AML-193 (cell line): ENCODE measurements at places on chromosomes 12 and 14.

- DNase-seq, result no peak
These were observed 59.3 kb upstream of the SCAF11 start for GRCh38 chr12:46049665-46050064.

DNA sequence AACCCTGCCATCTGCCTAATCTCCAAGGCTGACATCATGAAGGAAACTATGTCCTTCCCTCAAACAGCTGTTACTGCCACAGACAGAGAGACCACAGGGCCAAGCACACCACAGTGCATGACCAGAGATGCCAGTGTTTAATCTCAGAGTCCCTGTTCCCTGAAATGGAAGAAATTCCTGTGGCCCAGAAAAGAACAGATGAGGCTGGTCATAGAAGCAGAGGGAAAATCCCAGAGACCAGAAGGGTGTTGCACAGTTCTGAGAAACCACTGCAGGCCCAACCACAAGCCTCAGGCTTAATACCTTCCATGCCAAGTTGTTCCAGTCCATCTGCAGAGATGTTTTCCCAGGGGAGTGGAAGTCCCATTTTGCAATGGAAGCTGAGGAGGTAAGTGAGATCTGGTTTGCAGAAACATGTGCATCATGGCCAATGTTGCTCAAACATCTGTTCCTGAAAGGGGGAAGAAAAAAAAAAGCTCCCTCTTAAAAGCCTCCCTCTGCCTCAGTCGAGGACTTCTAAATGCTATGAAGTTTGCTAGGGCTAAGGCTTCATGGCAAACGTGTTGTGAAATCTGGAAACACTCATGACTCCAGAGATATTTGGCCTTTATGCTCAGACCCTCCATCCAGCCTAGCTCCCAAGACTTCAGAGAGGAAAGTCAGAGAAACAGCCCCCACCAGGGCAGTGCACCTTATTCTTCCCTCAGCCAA is 98.6 kb downstream of the SCARB1 start:
- no peak for DNase-seq

DNA sequence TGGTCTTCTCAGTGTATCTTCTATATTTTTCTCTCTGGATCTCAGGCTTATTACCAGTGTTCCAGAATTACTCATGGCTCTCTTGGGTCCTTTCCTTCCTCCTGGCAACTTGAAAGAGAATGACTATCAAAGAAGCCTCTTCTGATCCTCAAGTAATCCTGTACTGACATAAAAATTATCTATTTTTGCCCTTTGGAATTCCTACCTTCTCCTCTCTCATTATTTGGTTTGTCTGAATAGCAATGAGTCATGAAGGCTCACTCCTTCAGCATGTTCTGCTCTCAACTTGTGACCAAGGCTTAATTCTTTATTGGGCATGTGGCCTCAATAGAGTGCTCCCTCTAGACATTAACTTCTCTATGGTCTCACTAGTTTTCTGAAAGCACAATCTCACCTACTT is 553.6 kb upstream of the ATP2B1 start:
- no peak for DNase-seq

DNA sequence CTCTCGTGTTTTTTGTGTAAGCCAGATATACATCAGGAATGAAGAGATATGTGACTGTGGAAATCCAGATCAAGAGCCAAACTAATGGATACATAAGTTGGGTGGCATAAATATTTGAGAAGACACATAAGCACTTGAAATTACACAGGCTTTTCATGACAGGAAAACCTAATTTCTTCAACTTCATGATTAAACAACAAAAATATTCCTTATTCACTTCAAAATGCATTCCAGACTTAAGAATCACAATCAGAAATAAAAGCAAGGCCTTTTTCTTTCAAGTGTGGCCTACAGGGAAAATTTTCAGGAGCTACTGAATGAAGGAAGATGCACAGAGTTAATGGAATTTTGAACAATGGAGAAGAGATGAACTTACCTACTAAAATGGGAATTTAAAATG is 515.6 kb downstream of the FOXG1 start:
- DNase-seq, result no peak

GRCh38 chr14:61130512-61131260 is 149.6 kb downstream of the SLC38A6 start:
- no peak for DNase-seq

DNA sequence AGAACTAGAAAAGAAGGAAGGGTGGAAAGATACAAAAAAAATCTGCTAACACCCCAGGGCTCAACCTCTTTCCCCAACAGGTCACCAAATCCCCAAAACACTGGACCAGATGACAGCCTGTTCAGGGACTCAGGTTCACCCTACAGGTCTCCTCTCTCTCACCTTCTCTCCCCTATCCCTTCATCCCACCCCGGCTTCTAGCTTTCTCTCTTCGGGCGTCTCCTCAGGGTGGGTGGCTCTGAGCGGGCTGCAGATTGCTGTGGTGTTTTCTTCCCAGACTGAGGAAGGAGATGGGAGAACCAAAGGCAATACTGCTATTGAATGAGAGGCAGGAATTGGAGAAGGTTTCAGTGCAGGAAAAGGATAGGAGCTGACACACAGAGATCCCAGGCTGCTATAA is 39.3 kb downstream of the ANO2 start:
- DNase-seq, result no peak

DNA sequence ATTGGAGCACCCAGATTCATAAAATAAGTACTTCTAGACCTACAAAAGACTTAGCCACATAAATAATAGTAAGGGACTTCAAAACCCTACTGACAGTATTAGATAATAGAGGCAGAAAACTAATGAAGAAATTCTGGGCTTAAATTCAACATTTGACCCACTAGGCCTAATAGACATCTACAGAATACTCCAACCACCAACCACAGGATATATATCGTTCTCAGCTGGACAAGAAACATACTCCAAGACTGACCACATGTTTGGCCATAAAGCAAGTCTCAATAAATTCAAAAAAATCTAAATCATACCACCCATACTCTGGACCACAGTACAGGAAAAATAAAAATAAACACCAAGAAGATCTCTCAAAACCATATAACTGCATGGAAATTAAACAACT is 113.8 kb upstream of the CCDC175 start:
- no peak for DNase-seq

DNA sequence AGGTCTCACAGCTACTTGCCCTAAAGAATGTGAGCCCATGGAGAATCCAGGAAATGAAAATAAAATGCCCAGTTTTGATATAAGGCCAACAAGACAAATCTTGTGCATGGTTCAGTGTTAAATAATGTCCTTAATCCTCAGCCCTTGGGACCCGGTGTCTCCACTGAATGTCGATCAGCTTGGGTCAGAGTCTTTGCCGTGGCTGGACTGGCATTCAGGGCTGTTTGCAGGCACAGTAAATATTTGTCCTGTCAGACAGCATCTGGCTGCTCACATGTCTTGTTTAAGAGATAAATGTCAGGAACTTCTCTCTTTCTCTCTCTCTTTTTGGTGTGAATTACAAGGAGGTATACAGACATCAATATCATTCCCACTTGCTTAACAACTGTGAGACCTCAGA is 452.5 kb downstream of the FUT8 start:
- DNase-seq, result no peak

- no peak for DNase-seq
These were observed 3.0 kb upstream of the LGALS3 start for GRCh38 chr14:55126034-55126433.

DNA sequence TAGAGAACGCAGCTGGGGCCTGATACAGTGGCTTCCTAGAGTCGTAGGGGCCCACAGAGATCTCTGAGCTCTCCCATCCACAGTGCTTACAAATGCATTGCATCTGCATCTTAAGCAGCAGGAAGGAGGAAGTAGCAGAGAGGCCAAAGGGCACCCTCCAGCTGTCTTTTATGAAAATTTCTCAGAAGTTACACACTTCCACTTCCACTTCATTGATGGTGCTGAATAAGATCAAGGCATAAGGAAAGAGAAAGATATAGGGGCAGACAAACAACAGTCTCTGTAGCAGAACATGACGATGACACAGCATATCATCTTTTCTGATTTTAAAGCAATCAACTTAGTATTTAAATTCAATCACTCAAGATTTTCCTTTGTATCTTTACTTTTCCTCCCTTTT is 51.6 kb upstream of the ABCC9 start:
- peak; percentile 78 for DNase-seq

- no peak for DNase-seq
These were observed 56.9 kb downstream of the FOS start for GRCh38 chr14:75335571-75335970.

- no peak for DNase-seq
These were observed 61.5 kb downstream of the SLC6A12 start for GRCh38 chr12:152440-152839.

DNA sequence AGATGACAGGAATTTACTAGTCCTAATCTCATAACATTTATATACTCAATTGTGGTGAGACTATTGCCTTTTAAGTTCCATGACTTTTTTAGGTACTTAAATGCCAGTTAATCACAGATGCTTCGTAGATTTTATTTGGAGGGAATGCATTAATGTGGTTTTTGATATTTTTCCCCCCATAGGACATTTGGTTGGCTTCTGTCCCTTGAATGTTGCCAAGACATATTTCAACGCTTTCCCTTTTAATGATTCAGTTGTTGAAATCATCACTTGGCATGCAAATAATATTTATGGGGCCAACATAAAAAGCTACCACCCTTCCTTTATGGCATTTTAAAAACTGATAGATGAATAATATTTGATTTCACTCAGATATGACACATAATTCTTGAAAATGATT is 172.1 kb downstream of the ACSS3 start:
- no peak for DNase-seq

- DNase-seq, result no peak
These were observed 41.9 kb upstream of the POC1B start for GRCh38 chr12:89567691-89568239.

- no peak for DNase-seq
These were observed 83.5 kb upstream of the C14orf180 start for GRCh38 chr14:104496095-104496494.

DNA sequence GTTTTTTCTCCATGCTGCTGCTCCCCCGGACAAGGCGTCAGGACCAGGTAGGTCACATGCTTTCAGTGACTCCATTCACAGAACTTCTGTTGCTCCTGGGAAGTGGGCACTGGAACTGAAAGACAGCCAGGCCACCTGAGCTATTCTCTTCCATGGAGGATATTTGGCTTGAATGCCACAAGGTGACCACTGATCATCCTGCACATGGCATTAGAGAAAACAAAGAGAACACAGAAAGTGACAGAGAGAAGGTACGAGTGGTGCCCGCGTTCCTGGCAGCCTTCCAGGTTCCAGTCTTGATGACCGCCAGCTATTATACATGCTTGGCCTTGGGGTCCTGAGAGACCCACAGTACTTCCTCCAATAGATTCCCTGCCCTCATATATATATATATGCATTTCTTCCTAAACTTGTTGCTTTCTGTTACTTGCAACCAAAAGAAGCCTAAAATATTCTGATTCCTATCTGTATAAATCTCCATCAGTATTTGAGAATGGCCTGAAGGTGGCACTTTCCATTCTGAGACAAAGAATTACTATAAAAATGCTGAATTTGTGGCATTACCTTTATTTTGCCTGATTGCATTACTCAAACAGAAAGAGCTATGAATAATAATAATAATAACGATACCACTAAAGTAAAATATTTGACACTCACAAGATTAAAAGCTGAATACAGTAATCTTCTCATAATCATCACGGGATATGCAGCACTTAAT is 174.9 kb downstream of the FOXN3 start:
- no peak for DNase-seq

- no peak for DNase-seq
These were observed 75.2 kb upstream of the TMCC3 start for GRCh38 chr12:94725375-94726168.

- DNase-seq, result no peak
These were observed 6.7 kb downstream of the CDKN1B start for GRCh38 chr12:12723681-12724420.

DNA sequence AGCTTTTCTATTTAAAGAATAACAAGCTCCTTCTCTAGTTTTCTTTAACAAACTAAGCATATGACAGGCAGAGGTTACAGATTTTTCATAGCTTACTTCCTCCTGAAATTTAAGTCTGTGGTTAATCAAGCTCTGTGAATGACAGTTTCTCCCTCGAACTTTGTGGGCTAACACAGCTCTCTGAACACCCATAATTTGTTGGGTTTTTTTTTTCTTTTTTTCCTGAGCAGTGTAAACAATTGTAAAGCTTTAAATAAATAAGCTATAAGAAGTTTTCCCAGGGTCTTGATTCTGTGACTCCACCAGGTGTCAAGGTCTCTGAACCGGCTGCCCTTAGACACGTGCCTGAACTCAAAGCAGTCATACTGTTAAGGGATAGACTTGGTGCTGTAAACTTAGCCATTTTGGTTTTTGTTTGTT is 128.1 kb upstream of the AMIGO2 start:
- peak; percentile 47 for DNase-seq

- no peak for DNase-seq
These were observed 596.7 kb upstream of the TMEM132C start for GRCh38 chr12:127670294-127670693.
